AG04450 (cell line): ENCODE measurements at places on chromosomes 6 and 20. TPM values are rescaled to one million over a fixed set of nuclear protein-coding genes. Genes with fewer than 3 reads are reported as not detected.

- DNase-seq = no peak
Measured at GRCh38 chr6:153074761-153075160, 56.3 kb downstream of the RGS17 start.

- DNase-seq = no peak
Measured at GRCh38 chr6:101058296-101058695, 177.2 kb upstream of the ASCC3 start.

GRCh38 chr20:35003211-35004031 lies 47.8 kb downstream of the MYH7B start:
- no peak for DNase-seq

Gene C6orf141
- not detected in 2 replicates for polyA plus RNA-seq

DNA sequence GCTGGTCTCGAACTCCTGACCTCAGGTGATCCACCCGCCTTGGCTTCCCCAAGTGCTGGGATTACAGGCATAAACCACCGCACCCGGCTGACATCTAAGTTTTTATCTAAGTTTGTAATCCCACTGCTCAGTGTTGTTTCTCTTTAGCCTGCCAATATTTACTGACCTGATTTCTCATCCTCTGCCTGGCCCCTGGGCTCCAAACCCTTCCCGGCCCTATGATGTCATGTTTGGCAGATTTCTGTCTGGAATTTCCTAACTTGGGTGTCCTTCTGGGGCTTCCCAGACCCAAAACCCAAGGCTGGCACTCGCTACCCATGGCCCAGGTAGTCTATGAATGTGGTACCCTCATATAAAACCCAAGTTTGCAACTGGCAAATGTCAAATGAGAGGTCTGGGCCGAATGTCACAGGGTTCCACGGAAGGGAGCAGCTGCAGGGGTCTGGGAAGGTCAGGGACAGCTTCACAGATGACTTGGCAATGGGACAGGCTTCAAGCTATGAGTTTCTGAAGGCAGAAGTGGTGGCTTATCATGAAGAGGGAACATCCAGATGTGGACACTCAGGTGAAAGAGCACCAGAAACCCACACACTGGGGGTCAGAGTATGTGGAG lies 54.9 kb downstream of the TMEM170B start:
- no peak for DNase-seq

Gene OOEP
- polyA plus RNA-seq = not detected in 2 replicates

DNA sequence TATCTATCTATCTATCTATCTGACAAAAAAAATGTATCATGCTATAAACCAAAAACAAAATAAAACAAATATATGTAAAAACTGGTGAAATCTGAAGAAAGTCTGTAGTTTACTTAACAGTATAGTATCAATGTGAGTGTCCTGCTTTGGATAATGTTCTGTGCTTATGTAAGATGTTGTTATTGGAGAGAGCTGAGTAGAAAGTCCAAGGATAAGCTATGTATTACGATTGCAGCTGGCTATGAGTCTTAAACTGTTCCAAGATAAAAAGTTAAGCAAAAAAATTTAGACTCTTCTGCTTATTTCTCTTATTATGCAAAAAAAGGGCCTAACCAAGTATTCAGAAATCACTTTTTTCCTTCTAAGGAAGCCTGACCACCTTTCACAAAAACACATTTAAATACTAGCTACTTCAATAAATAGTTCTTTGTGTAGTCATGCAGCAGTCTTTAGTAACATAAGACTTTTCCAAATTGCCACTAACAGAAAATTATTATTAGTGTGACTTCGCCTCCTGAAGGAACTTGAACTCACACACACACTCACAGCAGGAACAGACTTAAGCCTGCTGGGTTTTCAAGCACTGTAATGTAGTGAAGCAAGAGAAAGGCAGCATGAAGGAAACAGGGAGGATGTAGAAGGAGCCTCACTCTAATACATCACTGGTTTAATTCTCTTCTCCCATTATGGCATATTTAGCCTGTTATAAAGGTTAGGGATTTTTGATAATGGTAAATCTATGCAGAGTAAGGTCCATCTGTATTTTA lies 265.8 kb upstream of the GJE1 start:
- no peak for DNase-seq

Gene DCDC2
- 0.02 TPM in 1 of 2 replicates, not detected in the other for polyA plus RNA-seq

DNA sequence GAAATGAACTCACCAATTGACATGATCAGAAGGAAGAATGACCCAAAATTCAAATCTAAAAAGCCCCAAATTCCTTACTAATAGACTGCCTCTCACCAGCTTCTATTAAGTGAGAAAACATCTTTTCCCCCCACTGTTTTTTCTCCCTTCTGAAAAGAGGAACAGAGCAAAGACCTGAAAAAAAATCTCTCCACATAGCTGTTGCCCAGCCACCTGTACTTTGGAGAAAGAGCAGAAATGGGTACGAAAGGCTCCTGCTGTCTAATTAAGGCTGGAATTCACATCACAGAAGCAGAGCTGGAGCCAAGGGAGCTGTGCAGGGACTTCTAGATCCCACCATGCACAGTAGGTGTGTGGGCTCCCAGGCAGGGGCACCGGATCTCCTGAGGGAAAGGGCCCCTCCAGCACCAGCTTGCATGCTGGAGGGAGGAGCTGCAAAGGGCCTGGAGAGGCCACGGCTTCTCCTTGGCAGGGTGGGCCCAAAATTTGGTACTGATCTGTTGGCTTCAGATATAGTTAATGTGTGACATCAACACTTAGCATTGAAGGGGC lies 73.2 kb upstream of the DUSP22 start:
- DNase-seq = no peak

DNA sequence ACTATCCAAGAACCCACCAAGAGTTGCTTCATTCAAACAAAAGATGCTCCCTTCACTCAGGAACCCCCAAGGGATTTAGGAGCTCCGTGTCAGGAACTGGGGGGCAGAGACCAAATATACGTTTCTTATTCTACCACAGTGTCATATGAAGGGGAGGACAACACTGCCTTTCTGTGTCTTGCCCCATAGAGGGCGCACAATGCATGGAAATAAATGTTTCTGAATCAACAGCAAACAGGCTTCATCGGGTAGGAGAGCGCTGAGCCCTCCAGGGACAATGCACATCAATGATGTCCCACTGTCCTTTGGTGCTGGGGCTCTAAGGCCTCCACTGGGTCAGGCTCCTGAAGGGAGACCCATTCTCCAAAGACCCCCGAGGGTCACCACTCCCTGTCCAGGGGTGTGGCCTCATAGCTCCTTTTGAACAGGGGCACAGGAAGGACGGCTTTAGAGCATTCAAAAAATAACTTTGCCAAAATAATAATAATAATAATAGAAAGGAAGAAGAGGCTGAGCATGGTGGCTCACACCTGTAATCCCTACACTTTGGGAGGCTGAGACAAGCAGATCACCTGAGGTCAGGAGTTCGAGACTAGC lies 31.1 kb downstream of the PLG start:
- no peak for DNase-seq

- no peak for DNase-seq
Measured at GRCh38 chr6:32082935-32083334, 26.2 kb downstream of the TNXB start.

- no peak for DNase-seq
Measured at GRCh38 chr6:1435806-1436205, 46.4 kb downstream of the FOXF2 start.

- DNase-seq = no peak
Measured at GRCh38 chr6:96157018-96157565, 141.3 kb downstream of the FUT9 start.

DNA sequence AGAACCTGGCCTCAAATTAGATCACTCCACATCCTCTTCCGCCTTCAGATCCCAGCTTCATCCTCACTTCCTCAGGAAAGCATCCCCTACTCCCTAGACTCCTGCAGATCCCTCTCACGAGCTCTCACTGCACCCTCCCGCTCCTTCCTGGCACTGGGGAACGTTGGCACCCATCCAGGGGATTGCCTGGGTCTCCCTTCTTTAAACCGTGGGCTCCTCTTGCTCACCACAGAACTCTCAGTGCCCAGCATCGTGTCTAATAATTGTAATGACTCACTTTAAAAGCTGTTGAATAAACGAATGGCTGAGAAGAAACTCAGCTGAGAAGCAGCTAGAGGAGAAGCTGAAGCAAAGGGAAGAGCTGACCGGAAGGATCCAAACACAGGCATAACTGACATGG lies 20.4 kb downstream of the ZC3H12D start:
- DNase-seq = no peak

Gene HCK
- polyA plus RNA-seq = not detected in 2 replicates

DNA sequence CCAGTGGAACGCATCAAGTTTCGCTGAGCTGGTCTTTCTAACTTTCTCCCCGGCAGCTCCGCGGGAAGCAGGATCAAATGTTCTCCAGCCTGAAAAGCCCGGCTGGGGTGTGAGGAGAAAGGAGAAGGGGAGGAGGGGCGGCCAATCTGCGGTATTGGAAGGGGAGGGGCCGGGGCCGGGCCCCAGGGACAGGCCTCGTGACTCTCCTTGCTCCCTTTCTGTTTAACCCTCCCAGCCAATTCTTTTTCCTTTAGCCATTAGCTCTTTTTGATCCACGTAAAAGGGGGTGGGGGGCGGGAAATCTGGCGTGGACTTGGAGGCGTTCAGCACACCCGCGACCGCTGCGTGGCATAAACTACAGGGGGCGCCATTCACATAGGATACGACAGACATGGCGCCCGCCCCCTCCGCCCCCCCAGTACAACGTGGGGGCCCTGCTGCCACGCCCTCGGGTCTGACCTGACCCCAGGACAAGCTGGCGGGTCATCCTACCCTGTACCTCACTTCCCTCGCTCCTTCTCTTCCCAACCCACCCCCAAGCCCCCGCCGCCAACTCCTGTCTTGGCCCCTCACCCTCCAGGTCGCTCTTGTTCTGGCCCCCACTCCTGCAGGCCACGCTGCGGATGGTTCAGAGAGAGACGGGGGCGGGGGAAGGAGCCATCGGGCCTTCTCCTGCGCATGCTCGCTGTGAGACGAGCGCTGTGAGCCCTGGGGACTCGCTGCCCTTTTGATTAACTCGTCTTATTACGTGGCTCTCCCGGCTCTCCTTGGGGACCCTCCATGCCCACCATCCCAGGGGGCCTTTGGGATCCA lies 7.8 kb upstream of the MDGA1 start:
- DNase-seq = no peak

DNA sequence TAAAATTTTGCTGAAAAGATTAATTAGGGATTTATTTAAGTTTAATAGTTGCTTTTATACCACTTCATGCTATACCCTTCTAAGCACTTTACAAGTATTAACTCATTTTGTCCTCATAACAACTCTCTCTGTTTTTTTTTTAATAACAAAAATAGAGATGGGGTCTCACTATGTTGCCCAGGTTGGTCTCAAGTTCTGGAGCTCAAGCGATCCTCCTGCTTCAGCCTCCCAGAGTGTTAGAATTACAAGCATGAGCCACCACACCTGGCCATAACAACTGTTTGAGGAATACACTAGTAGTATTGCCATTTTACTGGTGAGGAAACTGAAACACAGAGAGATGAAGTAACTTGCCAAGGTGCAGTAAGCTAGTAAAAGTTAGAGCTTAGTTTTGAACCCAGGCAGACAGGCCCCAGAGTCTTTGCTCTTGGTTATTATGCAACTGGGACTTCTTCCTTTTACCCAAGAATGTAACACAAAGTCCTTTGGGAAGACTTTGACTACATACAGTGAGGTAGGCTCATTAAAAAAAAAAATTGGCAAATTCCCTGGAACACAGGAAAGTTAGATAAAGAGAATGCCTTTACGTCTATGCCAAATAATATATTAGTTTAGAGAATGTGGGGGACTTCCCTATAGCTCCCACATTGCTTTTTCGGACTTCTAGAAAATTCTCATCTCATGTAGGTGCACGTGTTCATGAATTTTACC lies 11.4 kb downstream of the ANKS1A start:
- no peak for DNase-seq

DNA sequence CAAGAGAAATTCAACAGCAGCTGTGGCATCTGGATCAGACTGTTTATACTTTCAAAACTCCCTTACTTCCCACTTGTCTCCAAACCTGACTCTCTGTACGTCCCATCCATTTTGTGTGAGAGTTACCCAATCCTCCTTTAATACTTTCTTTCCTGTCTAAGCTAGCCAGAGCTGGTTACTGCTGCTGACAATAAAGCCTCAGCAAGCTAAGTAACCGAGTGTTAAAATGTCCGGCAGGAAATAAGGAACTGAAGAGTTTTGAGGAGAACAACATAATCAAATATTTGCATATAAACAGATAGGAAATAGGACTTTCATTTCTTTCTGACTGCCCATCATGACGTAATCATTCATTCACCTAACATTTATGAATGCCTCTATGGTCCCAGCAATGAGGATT lies 11.6 kb downstream of the TMEM30A start:
- no peak for DNase-seq

DNA sequence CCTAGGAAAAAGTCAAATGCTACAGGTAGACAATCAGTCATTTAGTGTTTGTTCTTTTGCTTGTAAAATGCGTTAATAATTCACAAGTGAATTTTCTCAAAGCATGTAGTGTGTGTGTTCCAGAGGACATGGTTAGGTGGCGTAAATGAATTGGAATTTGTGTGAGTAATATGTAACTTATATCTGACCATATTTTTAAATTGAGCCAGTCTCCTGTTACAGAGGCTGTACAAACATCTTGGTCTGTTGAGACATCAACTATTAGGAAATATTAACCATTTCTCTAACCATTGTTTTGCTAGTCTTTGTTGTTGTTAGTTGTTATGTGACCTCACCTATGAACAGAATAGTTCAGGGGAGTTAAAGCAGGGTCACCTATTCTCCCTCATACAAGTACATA lies 22.7 kb downstream of the MCM8 start:
- DNase-seq = no peak

DNA sequence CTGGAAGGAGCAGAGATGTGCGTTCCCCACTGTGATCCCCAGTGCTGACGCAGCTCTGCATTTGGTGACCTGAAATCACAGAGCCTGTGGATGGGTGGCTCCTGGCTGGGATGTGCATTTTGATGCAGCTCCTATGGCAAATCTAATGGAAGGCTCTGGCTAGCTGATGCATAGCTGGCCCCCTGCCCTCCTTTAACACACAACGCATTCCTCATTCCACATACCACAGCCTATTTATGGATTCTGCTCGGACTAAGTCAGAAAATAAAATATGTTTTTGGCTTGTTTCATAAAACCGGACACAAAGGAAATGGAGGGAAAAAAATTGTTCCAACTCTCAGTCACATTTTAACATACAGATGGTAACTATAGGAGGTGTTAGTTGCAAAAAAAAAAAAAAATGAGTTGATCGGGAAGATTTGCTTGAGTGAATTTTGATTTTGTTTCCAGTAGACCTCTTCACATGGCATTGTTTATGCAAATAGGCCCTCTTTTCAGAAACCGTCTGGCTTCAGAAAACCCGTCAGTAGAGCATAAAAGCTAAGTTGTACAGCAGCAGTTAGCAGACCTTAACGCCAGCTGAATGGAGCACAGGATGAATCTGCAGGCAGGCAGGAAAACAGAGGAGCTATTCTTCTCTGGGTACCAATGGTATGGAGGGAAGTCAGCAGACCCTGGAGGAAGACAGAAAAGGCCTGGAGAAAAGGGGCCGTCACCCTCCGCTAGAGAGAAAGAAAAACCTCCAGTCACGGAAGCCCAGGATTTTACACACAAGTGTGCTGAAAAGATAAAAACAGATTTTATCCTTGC lies 215.4 kb downstream of the HDGFL1 start:
- DNase-seq = peak; percentile 29

DNA sequence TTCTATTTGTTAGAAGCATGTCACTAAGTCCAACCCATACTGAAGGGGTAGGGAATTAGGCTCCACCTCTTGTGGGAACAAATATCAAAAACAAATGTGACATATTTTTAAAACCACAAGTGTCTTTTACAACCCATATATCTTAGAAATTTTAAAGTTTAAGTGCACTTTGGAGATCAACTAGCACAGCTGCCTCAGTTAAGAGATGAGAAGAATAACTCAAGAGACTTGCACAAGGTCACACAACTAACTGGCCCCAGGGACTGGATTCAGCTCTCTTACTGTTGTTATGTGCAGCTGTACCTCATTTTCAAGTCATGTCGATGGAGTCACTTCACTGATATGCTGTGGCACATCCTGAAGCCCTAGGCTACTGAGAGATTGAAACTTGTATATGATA lies 102.9 kb upstream of the BMP2 start:
- DNase-seq = no peak
